T-helper 17 cell (primary cell): ENCODE measurements at places on chromosomes 5 and 9.

- no peak overlapping the region for H3K4me3 ChIP-seq
- peaks cover 18% of the 10 kb centered on the region for H3K27me3 ChIP-seq
- no peak overlapping the region for H3K27ac ChIP-seq
- H3K4me1 ChIP-seq, result peaks cover 15% of the 10 kb centered on the region
These were observed 16.0 kb upstream of the ZCCHC7 start for GRCh38 chr9:37104183-37104889.

DNA sequence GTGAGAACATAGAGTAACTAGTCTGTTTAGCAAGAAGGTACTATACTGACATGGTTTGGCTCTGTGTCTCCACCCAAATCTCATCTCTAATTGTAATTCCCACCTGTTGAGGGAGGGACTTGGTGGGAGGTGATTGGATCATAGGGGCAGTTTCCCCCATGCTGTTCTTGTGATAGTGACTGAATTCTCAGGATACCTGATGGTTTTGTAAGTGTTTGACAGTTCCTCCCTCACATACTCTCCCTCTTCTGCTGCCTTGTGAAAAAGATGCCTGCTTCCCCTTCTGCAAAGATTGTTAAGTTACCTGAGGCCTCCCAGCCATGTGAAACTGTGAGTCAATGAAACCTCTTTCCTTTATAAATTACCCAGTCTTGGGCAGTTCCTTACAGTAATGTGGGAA is 240.4 kb upstream of the ST8SIA4 start:
- H3K4me3 ChIP-seq, result no peak overlapping the region
- DNase-seq, result no peak
- no peaks in the 10 kb centered on the region for H3K36me3 ChIP-seq
- no peaks in the 10 kb centered on the region for H3K27me3 ChIP-seq
- no peak overlapping the region for H3K27ac ChIP-seq

DNA sequence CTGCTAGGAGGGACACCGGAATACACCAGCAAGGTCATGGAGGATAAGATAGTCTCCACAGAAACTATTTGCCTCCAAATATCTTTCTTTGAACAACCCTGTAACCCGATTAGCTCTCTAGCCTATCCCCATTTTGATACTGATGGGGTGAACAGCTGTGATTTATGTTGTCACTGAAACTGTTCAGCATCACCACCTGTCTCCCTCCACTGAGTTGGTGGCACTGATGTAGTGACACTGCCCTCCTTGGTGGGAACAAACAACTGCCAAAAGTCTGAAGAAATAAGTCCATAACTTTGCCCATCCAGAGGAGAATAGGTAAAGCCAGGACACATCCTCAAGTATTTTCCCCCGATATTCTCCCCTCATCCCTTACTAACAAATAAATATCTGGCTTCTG is 24.3 kb upstream of the KCNV2 start:
- H3K36me3 ChIP-seq, result peaks cover 3% of the 10 kb centered on the region
- H3K4me1 ChIP-seq, result peaks cover 7% of the 10 kb centered on the region
- no peak overlapping the region for H3K4me3 ChIP-seq
- no peaks in the 10 kb centered on the region for H3K27me3 ChIP-seq
- no peak overlapping the region for H3K27ac ChIP-seq
- no peak for DNase-seq

- H3K36me3 ChIP-seq, result no peaks in the 10 kb centered on the region
- DNase-seq, result no peak
- no peak overlapping the region for H3K4me3 ChIP-seq
- no peaks in the 10 kb centered on the region for H3K4me1 ChIP-seq
- no peaks in the 10 kb centered on the region for H3K27me3 ChIP-seq
These were observed 739.3 kb downstream of the NR2F1-AS1 start for GRCh38 chr5:92841604-92842155.

- H3K36me3 ChIP-seq, result peaks cover 3% of the 10 kb centered on the region
- peaks cover 19% of the 10 kb centered on the region for H3K27me3 ChIP-seq
- no peak for DNase-seq
- peak overlapping the region; percentile 99 for H3K4me3 ChIP-seq
- H3K4me1 ChIP-seq, result peaks cover 40% of the 10 kb centered on the region
These were observed 586 bp upstream of the MTAP start for GRCh38 chr9:21801683-21802417.

DNA sequence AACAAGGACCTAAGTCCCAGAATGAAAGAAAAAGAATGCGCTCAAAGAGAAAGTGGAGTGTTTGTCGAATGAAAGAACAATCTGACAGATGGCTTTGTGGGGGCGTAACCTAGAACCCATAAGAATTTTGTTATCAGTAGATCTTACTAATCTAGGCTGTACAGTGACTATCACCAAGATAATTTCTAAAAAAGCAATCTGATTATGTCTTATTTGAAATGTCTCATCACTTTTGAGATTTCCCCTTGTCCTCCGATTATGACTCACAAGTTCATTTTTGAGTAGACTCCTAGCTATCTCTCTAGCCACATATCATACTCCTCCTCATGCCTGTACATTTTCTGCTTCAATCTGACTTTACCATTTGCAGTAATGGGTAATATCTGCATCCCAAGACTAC is 135.6 kb upstream of the SMARCA2 start:
- peaks cover 10% of the 10 kb centered on the region for H3K4me1 ChIP-seq
- no peak overlapping the region for H3K4me3 ChIP-seq
- H3K27ac ChIP-seq, result no peak overlapping the region
- H3K36me3 ChIP-seq, result peaks cover 3% of the 10 kb centered on the region

DNA sequence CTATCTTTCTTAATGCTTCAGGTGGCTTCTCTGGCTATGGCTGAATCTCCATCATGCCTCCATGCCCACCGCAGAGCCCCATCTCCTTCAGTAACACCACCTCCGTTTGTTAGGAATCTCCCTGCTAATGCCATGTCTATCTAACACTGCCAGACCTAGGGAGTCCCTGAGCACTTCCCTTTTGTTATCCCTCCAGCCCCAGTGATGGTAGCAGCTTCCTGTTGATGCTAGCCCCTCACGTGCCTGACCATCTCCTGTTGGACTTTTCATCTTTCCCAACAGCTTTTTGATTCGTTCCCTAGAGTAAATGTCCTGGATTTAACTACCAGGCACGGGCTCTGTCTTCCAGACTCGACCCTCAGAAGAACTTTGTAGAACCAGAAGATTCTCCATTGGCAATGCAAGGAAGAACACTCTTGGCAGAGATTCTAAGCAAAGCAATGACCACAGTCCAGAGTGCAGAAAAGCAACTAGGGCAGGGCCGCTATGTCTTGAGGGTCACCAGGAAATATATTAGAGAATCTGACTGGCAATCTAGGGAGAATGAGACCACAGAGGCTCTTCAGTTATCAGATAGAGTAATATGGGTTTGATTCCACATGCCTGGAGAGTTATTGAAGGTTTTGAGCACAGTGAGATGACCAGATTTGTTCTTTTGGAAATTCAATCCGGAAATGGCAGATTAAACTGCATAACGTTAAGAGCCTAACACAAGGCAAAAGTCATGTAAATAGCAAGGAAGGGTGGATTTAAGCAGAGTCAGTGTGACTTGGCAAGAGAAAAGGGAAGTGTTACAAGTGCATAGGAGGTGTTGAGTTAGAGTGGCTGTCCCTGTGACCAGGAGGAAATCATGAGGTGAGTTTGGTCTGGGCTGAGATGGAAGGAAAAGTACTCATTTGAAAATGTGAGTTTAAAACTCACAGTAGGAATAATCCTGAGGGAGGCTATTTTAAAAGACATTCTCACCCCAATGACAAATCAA is 555.2 kb downstream of the ACTL7B start:
- H3K4me3 ChIP-seq, result no peak overlapping the region
- no peaks in the 10 kb centered on the region for H3K4me1 ChIP-seq
- H3K27ac ChIP-seq, result no peak overlapping the region
- no peak for DNase-seq
